NCI-H774 (cell line): ENCODE measurements at places on chromosomes 1 and 21.

- no peak for DNase-seq
Observed at GRCh38 chr21:39673163-39673562, 60.4 kb downstream of the B3GALT5 start.

DNA sequence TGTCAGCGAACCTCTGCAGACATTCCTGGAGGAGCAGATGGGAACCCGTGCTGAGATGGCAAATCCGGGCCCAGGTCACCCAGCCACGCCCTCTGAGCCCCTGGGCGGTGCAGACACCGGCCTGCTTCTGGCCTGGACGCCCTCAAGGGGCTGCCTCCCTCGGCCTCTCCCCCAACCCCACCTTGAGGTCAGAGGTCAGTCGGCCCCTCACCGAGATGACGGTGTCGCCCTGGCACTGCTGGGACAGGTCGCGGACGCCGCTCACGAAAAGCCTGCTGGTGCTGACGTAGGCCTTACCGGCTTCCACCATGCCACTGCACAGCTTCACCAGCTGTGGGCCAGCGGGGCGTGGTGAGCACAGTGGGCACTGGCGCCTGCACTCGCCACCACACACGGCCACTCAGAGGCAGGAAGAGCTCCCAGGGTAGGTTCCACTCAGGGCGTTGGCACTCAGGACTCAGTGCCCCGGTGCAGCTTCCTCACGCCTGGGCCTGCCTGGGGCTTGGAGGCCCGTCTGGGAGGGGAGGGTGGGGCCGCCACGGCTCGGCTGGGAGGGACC, 4.7 kb downstream of the ACAP3 start:
- no peak for DNase-seq

GRCh38 chr1:68782890-68783289, 286.0 kb upstream of the DEPDC1 start:
- DNase-seq, result no peak

DNA sequence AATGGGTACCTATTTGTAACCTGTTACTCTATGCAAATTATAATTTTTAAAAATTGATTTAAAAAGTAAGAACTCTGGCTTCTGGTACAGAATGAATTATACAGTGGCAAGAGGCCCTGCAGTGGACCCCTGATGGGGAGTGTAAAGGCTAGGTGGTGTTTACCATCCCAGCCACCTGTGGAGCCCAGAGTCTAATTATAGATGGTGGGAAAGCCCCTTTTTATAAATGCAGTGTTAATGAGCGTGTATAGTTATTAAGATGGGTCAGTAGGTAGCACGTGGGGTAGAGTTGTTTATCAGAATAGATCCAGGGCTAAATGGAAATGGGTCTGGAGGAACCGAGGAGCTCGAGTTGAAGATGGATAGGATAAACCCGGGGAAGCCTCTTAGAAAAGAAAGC, 13.9 kb upstream of the PRELP start:
- no peak for DNase-seq
